ENCODE measurements at places on chromosomes 16 and 17.

GRCh38 chr17:78474614-78475146 is 96.2 kb downstream of the PGS1 start:
- DNase-seq, result no peak

DNA sequence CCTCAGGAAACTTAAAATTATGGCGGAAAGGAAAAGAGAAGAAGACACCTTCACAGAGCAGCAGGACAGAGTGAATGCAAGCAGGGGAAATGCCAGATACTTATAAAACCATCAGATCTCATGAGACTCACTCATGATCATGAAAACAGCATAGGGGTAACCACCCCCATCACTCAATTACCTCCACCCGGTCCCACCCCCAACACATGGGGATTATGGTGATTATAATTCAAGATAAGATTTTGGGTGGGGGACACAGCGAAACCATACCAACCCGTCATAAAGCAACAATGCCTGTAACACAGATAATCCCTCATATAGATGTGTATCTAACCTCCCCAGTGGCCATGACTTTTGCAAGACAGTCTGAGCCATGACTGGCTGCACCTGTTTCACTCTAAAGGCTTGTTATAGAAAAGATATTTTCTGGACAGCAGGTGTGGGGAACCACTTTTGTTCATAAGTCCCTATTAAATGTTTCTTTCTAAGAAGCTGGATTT is 7.0 kb upstream of the GSDMA start:
- no peak for DNase-seq

DNA sequence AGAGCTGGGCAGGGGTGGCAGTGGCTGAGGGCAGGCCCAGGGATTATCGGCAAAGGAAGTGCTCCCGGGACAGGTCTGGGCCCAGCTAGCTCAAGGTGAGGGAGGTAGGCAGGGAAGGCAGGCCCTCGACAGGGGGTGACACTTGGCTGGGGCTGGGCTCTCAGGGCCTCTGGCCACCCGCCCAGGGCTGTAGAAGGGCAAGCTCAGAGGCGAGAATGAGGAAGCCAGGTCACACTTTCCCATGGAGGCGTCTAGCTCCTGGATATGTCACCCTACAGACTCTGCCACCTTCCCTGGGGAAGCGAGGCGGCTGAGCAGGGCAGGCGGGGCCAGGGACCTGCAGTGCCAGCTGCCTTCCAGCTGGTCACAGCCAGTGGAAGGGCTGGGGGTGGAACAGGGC is 19.1 kb downstream of the FAM83G start:
- no peak for DNase-seq

GRCh38 chr17:42784409-42784808 is 4.0 kb downstream of the WNK4 start:
- no peak for DNase-seq

DNA sequence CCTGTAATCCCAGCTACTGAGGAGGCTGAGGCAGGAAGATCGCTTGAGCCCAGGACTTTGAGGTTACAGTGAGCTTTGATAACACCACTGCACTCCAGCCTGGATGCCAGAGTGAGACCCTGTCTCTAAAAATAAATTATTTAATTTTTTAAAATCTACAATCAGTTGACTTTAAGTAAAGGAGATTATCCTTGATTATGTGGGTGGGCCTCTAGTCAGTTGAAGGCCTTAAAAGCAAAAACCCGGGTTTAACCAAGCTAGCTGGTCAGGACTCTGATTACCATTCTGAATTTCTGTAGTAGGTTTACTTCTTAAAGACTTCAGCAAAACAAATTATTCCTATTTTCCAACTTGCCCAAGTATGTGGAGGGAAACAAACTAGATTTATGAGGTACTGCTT is 4.4 kb downstream of the RNF157 start:
- DNase-seq, result no peak

DNA sequence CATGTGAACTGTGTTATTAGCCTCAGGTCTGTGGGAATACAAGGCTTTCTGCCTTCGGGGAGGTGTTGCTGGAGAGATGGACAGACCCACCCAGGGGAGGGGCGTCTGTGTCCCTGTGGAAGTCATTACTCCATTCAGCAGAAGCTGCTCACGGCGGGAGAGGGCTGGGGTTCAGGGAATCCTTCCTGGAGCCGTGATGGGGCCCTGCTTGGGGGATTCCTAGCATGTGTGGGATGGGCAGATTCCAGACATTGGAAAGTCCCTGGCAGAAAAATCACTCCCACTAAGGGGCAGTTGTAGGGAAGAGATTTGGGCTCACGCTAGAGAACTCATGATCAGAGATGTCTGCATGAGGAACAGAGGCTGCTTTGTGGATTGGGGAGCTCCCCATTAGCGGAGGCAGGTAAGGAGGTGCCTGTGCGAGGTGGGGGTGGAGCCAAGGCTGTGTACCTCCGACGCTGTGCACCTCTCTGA is 56.3 kb upstream of the IL34 start:
- no peak for DNase-seq

- no peak for DNase-seq
Measured at GRCh38 chr17:27970587-27970986, 71.9 kb upstream of the NLK start.

GRCh38 chr16:64964126-64964540 is 157.7 kb downstream of the CDH11 start:
- no peak for DNase-seq

DNA sequence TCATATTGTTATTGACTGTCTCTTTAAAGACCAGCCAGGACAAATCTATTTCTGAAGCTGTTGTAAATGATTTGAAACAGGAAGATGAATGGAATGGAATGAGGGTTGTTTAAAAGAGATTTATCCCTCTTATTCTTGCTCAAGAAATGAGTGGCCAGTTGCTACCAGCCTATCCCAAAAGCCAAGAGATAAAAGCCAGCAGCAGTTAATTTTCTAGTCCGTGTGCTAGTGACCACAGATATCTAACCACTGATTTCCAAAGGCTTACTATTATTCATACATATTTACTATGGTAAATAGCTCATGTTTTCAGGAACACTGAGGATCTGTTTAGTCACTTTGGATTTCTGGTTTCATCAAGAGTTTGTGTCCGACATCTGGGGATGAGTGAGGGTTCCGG is 105.7 kb downstream of the CDH13 start:
- DNase-seq, result no peak
